ENCODE measurements at places on chromosomes 3 and 15. TPM values are rescaled to one million over a fixed set of nuclear protein-coding genes. Genes with fewer than 3 reads are reported as not detected.

CFAP91 gene
- not detected for total RNA-seq

GRCh38 chr3:194262176-194262924, 88.8 kb downstream of the CPN2 start:
- no peak for DNase-seq

DNA sequence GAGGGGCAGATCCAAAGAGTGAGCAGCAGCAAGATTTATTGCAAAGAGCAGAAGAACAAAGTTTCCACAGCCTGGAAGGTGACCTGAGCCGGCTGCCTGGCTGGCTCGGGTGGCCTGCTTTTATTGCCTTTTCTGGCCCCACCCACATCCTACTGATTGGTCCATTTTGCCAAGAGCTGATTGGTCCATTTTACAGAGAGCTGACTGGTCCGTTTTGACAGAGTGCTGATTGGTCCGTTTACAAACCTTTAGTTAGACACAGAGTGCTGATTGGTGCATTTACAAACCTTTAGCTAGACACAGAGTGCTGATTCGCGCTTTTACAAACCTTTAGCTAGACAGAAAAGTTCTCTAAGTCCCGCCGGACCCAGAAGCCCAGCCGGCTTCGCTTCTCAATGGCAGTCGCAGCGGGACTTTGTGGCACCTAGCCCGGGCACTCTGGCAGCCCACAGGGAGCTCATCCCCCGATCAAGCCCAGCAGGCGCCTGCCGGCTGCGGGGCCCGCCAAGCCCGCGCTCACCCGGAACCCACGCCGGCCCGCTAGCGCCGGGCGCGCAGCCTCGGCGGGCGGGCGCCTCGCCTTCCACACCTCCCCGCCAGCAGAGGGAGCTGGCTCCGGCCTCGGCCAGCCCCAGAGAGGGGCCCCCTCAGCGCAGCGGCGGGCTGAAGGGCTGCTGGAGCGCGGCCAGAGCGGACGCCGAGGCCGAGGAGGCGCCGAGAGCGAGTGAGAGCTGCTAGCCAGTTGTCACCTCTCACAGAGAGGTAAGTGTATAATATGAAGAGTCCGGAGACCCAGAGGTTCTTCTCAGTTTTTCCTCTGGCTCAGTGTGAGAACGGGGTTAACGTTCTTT, 339.2 kb downstream of the CHL1 start:
- DNase-seq: no peak

DNA sequence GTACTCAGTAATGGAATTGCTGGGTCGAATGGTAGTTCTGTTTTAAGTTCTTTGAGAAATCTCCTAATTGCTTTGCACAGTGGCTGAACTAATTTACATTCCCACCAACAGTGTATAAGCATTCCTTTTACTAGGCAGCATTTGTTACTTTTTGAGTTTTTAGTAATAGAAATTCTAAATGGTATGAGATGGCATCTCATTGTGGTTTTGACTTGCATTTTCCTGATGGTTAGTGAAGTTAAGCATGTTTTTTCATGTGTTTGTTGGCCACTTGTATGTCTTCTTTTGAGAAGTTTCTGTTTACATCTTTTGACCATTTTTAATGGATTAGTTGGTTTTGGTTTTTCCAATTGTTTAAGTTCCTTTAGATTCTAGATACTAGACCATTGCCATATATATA, 28.4 kb downstream of the TP63 start:
- DNase-seq: no peak

DNA sequence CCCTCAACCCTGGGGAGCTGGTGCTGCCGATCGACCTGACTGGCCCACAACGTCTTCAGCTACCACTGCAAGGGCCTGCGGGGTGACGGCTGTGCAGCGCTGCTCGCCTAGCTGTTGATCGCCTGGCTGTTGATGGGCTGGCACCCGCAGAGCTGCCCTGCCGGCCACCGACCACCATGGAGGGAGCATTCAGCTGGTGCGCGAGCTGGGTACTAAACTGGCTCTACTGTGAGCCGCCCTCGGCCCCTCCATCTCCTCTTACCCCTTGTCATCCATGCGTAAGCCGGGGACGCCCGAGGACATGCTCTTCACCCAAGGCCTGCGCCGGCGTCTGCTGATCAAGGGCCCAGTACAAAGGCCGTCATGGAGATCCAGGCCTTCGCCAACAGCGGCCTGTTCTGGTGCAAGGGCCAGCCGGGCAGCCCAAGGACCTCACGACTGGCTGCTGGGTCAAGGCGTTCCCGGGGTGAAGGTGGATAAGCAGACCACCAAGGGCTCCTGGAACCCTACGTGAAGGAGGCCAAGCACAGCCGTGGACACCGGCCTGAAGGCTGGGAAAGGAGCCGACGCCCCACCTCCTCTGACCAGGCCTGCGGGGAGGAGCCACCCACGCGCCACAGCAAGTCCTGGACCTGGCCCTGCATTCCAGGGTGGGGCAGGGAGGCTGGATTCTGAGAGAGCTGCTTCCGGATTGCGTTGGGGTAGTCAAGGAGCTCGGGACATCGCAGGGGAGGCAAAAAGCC, 46.9 kb downstream of the SFMBT1 start:
- no peak for DNase-seq

GRCh38 chr3:122979211-122979610, 48.4 kb downstream of the SEMA5B start:
- DNase-seq: no peak

- no peak for DNase-seq
Measured at GRCh38 chr15:72866866-72867616, 83.5 kb upstream of the ADPGK start.

- no peak for DNase-seq
Measured at GRCh38 chr15:69813881-69814280, 283.8 kb downstream of the TLE3 start.

GRCh38 chr15:50134524-50135024, 15.5 kb upstream of the ATP8B4 start:
- DNase-seq: no peak

All from natural killer cell (primary cell).